ENCODE measurements at places on chromosomes 1 and 21.

- no peak for DNase-seq
Observed at GRCh38 chr1:219269171-219269570, 95.5 kb downstream of the LYPLAL1 start.

DNA sequence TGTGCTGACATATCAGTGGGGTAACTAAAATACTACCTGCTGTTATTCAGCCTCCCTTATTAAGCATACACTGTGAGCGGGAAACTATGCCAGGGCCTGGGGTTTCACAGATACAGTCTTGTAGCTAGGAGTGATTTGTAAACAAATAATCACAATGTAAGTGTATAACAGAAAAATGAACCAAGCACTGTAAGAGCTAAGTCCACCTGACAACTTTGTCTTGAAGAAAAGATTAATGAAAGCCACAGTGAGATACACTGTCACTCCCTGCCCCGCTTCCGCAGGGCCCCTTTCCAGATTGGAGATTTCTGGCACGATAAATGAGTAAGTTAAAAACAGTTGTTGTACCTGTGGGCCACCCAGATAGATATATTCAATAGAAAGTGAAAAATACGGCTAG is 4.8 kb downstream of the RCAN3 start:
- no peak for DNase-seq

GRCh38 chr1:225613006-225613405 is 39.9 kb downstream of the ENAH start:
- no peak for DNase-seq

GRCh38 chr21:43740497-43741156 is 21.7 kb downstream of the PDXK start:
- DNase-seq, result peak; percentile 74

Measured in NCI-H1105 treated with DMSO at 0.1 percent for 48 hours (cell line).